Stimulated activated CD8-positive, alpha-beta memory T cell treated with anti-CD3 and anti-CD28 coated beads, Interleukin-15, amount 100 ng/mL, for 24 hours (primary cell): ENCODE measurements at places on chromosomes 7 and 10.

GRCh38 chr7:120831260-120831659 lies 26.7 kb downstream of the TSPAN12 start:
- DNase-seq = no peak

GRCh38 chr10:101014966-101015581 lies 15.5 kb downstream of the LZTS2 start:
- no peak for DNase-seq

DNA sequence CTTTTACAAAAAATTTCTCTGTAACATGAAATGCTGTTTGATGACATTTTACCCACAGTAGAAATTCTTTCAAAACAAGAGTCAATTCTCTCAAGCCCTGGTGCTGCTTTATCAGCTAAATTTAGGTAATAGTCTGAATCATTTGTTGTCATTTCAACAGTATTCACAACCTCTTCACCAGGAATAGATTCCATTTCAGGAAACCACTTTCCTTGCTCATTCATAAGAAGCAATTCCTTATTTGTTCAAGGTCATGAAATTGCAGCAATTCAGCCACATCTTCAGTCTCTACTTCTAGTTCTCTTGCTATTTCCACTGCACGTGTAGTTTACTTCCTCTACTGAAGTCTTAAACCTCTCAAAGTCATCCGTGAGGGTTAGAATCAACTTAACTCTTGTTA lies 14.1 kb downstream of the STAG3 start:
- no peak for DNase-seq

GRCh38 chr7:36765605-36766004 lies 41.3 kb upstream of the AOAH start:
- no peak for DNase-seq

DNA sequence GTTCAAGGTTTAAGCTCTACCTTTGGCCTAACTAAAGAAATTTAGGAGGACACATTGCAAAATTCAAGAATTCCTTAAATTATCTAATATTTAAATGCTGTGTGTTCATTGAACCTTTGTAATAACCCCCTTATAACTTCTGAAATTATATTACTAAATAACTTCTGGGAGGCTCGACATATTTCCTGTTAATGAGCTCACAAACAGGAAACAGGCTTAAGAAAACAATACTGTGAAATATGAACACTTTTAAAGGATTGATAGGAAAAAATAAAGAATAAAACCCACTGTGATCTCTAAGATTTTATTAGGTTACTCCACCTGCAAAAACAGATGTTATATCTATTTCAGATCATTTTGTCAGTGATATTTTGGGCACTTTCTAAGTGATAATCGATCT lies 74.1 kb downstream of the FOXP2 start:
- no peak for DNase-seq

DNA sequence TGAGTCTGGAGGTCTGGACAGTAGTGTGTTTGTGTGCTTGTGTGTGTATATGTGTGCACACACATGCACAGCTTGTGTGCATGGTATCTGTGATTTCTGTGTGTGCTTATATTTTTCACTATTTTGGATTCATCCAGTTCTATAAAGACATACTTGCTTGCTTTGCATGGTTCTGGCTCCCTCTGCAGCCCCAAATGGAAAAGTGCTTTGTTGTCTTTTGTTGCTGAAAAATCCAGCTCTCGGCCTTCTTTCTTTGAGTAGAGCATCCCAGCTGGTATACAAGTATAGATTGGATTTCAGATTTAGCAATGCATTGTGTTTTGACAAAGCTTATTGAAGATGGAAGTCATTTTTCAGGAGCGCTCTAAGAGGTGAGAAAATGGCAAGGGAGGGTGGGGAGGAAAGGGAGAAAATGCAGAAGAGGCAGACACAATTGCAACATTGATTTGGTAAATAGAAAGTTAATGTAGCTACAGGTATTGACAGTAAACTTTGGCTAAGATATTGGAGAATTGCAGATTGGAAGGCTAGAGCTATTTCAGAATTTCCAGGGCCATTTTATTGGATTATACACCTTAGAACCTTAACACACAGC lies 333.9 kb downstream of the AUTS2 start:
- no peak for DNase-seq

DNA sequence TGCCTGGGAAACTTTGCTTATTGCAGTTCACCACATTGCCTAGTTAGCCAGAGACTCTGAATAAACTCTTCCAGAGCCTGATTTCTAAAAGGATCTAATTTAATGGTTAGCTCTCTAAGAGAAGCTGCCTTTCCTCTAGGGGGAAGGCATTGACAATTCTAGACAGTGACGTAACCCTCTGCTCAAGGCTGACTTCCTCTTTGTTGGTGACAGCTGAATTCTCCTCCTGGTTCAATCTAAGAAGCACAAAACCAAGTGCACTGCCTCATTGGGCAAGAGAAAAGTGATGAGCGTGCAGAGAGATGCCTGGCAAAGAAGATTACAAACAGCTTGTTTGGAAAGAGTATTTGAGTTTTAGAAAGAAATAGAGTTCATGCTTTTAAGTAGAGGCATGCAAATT lies 102.7 kb downstream of the MACC1 start:
- no peak for DNase-seq

- DNase-seq = no peak
These were observed 381.1 kb downstream of the SDK1 start for GRCh38 chr7:3682028-3682710.

DNA sequence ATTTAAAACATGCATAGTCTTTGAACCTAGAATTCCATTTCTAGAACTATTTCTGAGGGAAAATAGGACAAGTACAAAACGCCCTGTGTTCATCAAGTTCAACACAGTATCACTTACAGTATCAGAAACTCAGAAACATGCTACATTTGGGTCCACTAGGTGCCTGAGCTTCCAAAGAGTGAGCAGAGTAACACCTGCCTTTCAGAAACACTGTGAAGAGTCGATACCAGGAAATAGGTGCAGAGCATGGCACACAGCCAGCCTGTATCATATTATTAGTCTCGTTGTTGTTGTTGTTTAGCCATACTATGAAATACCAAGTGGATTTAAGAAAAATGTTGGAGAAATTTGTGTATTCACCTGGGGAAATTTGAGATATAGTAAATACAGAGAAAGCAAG lies 392.1 kb upstream of the MGMT start:
- DNase-seq = no peak

DNA sequence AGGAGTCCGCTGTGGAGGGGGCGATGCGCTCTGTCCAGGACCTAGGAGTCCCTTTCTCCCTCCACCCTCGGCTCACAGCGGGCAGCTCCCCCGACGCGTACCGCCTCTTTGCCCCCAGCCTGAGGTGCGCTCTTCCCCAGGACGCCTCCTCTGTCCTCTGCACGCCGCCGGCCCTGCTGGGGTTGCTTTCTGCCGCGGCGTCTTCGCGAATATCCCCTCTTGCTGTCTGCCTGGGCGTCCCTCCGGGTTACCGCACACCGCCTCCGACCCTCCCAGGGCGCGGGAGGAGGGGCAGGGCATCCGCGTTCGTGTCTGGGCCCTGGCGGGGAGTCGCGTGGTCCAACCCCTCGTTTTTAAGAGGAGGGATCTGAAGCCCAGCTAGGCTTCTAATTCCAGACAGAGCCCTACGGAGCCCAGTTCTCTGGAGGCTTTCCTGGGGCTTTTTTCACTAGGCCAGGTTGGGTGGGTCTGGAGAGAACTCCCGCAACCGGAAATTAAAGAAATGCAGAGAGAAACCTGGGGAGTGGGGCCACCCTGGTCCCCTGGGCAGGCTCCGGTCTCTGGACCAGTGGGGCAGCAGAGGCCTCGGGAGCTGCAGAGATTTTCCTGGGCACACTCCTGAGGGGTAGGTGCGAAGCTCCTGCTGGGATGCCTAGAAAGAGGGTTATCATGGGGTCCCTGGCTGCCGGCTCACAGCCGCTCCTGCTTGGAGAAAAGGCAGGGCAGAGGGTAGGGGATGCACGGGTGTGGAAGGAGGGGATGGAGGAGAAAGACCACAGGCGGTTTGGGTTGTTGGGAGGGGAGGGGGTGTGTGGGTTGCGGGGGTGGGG lies 166.9 kb downstream of the UBE2H start:
- DNase-seq = no peak

- DNase-seq = no peak
These were observed 85.6 kb upstream of the CAPZA2 start for GRCh38 chr7:116776610-116777289.

- no peak for DNase-seq
These were observed 47.9 kb upstream of the PLCE1 start for GRCh38 chr10:93945819-93946218.

GRCh38 chr10:77548157-77548556 lies 89.5 kb downstream of the KCNMA1 start:
- no peak for DNase-seq

DNA sequence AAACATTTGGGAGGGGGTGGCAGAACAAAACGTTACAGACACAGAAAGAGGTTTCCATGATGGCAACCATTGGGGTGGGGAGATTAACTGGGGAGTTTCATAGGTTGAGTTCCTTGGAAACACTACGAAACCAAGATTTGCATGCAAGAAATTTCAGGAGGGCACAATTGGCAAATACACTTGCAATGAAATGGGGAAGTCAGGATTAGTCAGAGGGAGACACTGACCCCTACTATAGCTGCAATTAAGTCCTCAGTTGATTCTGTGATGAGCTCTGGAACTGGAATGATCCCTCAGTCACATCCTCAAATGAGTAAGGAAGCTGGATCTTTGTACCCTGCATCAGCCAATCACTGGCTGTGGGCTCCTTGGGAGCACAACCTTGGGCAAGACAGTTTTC lies 22.1 kb downstream of the CPEB3 start:
- no peak for DNase-seq

DNA sequence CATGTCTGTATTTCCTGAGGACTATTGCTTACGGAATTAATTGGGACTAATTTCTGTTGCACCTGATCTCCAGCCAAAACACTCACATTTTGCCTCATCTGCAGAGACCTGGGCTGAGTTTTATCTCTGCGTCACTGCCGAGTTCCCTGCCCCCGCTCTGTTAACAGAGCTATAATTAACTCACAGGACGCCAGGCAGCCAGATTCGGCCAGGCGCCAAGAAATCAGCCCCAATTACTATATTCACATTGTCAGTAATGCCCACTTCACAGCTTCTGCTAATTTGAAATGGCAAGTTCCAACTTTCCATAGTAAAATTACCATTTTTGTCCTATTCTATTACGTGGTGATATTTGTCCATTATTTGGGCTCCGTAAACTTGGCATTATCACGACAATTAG lies 130.5 kb downstream of the CUX1 start:
- DNase-seq = no peak

- no peak for DNase-seq
These were observed 75.0 kb upstream of the MAGI2 start for GRCh38 chr7:79528421-79528820.

- no peak for DNase-seq
These were observed 7.0 kb upstream of the PTPRE start for GRCh38 chr10:127899766-127900387.

- no peak for DNase-seq
These were observed 177.2 kb downstream of the FANK1 start for GRCh38 chr10:126073606-126074005.

DNA sequence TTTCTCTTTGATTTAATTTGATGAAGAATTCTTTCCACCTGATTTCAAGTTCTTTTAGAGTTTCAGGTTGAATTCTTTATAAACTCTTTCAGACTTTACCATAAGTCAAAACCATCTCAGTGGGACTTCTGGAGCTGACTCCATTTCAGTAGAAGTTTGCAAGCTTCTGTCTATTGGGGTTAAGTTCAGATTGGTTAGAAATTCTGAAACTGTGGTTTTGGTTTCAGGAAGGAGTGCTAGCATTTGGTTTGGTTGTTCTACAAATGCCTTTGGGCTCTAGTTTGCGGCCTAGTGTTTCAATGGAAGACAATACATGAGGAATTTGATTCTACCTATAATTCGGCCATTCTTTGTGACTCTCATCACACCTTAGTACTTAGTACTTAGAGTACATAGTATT lies 176.8 kb upstream of the RHOBTB1 start:
- DNase-seq = no peak

GRCh38 chr7:151806952-151807775 lies 69.8 kb downstream of the PRKAG2 start:
- no peak for DNase-seq

DNA sequence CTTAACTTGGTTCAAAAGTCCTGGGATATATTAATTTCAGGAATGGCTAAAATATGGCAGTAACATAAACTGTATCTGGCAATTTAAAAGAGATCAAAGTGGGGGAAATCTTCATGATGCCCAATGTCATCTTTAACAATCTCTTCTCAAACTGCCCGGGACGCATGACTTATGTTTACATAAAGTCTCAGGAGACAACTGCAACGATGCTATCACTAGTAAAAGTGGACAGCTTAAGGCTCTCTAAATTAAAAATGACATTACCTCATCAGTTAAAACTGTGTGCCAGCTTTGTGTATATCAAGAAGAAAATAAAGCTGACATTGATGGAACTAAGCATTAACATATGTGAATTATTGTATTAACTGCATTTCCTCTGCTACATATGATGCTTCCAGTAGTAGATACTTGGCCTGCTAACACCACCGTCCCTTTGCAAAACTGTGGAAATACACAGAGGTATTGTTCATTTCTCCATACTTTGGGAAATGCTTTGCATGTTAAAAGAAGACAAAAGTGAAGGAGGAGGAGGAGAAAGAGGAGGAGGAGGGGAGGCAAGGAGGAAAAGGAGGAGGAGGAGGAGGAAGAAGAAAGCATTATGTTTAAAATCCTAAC lies 62.4 kb downstream of the NRP1 start:
- no peak for DNase-seq

- DNase-seq = no peak
These were observed 488.3 kb upstream of the ADARB2 start for GRCh38 chr10:2225609-2226008.

- DNase-seq = no peak
These were observed 5.7 kb downstream of the NOS3 start for GRCh38 chr7:150996376-150997074.

- no peak for DNase-seq
These were observed 109.4 kb downstream of the FAM107B start for GRCh38 chr10:14665304-14665703.

DNA sequence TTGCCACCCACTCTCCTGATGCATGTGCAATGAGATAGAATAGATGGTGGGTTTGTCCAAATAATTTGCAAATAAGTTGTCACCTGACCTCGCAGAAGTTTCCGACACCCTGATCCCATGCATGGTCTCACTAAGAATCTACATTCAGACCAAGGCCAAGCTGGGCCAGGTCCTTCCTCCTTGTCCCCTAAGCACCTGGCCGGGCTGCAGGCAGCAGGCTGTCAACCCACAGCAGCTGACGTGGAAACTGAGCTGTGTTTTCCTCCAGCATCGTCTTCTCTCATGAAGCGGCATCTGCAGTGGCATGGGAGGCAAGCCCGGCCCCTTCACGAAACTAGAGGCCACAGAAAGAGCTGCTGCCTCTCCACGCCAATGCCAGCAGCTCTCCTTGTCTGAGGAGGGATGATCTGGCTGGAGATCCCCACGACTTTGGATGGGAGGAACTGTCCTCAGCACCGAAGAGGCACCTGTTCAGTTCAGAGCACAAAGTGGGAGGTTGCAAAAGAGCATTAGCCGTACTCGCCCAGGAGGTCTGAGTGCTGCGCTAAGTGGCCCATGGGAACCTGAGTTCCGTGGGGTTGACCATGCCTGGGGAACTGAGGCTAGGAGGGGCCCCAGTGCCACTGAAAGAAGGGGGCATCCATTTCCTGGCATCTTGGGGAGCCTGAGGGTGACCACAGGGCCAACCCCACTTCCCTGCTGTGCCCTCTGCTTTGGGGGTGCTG lies 110.5 kb upstream of the INSIG1 start:
- no peak for DNase-seq
